ENCODE measurements at places on chromosomes 16 and 17.
A peak's percentile ranks its signal among the peaks of the same experiment; 100 is the strongest.

GRCh38 chr17:1628856-1629503 lies 346 bp upstream of the SLC43A2 start:
- peak; percentile 99 for DNase-seq

- DNase-seq, result peak; percentile 23
These were observed 596 bp downstream of the MSL1 start for GRCh38 chr17:40122136-40122998.

DNA sequence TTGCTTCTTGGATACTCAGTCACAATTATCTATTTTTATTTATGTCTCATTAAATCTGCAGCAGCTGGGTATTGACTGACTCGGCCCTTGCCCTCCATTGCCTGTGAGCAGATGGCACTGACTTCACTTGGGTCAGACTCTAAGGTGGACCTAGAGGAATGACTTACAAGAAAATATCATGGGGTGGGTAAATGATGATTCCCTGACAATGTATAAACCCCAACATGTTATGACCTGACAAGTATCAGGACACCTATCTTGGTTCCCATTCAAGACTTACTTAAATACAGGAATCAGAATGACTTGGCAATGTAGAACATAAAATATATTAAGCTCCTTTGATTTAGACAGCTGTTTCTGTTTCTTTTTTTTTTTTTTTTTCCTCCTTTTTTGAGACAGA lies 953.5 kb downstream of the CDH11 start:
- no peak for DNase-seq

DNA sequence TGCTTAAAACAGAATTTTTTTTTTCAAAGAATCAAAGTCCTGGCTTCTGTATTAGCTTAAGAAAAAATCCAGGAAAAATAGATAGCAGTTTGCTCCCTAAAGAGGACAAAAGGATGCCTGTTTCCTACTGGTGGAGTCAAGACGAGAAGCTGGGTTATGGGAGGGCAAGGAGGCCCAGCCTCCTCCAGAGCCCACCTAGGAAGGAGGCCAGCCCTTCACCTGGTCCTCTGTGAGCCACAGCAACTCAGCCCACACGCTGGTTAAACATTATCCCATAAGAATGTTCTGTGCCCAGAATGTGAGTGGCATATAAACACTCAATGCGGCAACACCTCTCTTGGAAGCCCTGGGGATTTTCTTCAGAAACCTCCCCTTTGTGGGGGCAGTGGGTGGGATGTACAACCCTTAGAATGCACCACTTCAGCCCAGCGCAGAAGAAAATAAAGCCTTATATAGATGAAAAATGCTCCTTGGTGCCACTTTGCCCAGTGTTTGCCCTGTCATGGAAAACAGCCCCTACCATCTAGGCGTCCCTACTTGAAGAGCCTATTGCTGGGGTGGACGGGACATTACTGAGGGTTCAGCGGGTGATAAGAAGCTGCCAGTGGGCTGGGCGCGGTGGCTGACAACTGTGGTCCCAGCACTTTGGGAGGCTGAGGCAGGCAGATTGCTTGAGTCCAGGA lies 48.0 kb downstream of the TEKT5 start:
- DNase-seq, result no peak

- peak; percentile 63 for DNase-seq
These were observed 21.9 kb downstream of the AIPL1 start for GRCh38 chr17:6413065-6413464.

DNA sequence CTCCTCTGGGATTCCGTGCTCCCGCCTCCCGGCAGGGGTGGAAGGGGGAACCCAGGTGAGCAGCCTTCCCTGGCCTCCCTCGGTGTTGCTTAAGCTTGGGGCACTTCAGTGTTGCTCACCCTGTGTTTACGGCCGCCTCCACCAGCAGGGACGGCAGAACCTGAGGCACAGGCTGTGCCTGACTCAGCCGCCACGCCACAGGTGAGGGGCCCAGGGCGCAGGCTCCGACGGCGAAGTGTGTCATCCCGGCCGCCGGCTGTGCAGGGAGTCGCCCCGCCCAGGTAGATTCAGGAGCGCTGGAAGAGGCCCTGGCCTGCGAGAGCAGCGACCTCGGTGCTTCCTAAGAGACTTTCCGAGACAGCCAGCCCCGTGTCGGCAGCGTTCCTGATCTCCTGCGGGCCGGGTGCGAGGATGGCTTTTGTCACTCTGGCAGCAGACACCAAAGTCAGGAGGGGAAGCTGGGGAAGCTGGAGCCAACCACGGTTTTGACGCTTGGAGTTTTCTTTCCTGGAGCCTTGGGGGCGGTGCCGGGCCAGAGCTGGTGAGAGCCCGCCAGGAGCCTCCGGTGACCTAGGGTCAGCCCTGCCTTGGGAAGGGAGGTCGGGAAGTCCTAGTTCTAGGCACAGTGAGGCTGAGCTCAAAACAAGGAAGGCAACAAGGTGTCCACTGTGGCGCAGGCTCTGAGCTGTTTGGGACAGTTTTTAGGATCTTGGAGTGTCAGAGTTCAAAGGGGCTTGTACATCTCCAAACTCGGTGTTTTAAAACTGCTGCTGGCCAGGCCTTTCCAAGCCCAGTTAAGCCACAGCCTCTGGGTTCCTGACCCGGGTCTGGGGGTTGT lies 2.1 kb downstream of the GSE1 start:
- no peak for DNase-seq

DNA sequence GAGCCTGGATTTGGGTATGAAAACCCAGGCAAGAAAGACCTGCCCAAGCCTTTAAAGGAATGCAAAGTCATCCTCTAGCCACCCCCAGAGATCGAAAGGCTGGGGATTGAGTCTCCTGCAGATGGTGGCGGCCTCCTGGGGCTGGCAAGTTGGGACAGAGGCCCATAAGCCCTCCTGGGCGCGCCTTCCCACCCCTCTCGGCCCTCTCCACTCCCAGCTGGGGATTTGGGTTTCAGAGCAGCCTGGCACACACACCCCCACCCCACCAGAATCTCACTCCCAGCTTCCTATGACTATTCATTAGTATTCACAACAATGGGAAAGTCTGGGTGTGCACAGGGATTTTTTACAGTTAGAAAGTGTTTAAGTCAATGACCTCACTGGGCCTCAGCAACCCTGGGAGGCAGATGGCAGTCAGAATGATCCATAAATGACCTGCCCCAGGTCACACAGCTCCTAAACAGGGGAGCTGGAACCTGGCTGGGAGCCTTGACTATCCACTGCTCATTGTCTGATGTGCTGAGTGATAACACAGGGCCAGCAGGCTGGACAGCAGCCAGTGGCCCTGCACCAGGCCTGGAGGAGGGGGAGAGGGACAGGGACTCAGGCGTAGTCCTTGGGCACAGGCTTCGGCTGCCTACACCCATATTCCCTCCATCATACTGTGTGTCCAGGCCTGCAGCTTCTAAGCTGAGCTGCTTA lies 12.1 kb downstream of the NHERF1 start:
- DNase-seq, result no peak

DNA sequence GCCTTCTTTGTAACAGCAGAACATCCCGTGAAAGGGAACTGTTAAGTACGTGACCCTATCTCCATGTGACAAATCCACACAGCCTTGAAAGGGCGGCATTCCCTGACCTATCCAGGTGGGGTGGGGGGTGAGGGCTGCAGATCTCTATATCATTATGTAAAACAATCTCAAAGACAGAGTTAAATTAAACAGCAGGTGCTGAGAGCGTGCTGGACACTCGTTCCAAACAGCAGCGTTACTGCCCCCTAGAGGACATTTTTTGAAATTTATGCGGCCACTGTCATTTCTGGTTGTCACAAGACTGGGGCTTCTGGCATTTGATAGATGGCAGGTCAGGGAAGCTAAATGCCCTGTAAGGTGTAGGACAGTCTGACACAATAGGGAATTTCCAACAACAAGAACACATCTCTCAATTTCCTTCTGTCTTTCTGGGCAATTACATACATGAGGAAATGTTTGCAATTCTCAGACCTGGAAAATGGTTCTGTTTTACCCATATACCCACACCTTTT lies 6.7 kb upstream of the SLC25A39 start:
- peak; percentile 77 for DNase-seq

DNA sequence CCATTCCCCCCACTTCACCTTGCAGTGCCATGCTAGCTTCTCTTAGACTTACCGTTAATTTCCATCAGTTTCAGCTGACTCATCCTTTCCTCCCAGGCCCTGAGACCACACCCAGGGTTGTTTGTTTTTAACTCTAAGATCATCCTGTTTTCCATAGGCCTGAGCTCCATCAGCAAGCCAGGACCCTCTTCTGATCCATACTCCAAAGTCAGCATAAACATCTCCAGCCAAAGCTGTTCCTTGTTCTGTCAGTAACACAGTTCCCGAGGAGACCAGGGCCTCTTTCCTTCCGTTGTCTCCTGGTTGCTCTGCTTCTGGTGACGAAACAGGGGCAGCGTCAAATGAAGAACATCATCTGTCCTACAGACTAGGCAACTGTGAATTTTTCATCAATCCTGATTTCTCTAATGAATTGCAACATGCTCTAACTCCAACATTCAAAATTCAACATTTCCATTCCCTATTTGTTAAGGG lies 83.8 kb upstream of the HNF1B start:
- DNase-seq, result no peak

DNA sequence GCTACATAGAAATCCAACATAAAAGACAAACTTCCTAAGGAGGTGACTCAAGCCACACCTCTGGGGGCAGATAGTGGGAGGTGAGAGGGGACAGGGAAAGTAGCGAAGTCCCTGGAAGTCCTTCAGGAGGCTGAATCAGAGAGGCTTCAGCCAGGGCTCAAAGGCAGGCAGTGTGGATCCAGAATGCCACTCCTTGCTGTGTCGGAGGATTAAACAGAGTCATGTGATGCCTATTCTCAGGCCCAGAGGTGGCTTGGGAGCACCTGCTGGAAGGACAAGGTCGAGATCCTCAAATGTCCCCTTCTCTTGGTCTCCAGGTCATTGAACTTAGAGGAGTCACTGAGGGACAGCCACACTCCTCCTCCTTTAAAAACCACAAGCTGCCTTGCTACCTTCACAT lies 391.1 kb downstream of the SOX9 start:
- no peak for DNase-seq

GRCh38 chr17:55430541-55431288 lies 9.1 kb upstream of the MMD start:
- no peak for DNase-seq

DNA sequence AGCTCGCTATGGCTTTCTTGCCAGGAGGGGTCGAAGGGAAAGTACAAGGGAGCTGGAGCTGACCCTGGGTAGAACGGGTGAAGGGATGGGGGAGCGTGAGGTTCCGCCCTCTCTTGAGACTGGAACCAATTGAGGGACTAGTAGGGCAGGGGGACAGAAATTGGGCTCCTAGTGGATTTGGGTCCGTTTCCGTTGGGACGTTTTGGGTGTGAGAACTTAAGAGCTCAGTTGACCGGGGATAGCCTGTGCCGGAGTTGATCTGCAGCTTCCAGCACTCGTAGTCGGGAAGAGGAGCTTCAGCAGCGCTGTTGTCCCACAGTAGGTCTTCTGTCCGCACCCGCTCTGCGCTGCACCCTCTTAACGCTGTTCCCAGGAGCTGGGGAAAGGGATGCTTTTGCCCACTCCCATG lies 481 bp downstream of the CNTROB start:
- peak; percentile 47 for DNase-seq

GRCh38 chr17:61426482-61427304 lies 25.5 kb upstream of the TBX4 start:
- no peak for DNase-seq

GRCh38 chr16:972316-973002 lies 1.7 kb upstream of the LMF1 start:
- no peak for DNase-seq

DNA sequence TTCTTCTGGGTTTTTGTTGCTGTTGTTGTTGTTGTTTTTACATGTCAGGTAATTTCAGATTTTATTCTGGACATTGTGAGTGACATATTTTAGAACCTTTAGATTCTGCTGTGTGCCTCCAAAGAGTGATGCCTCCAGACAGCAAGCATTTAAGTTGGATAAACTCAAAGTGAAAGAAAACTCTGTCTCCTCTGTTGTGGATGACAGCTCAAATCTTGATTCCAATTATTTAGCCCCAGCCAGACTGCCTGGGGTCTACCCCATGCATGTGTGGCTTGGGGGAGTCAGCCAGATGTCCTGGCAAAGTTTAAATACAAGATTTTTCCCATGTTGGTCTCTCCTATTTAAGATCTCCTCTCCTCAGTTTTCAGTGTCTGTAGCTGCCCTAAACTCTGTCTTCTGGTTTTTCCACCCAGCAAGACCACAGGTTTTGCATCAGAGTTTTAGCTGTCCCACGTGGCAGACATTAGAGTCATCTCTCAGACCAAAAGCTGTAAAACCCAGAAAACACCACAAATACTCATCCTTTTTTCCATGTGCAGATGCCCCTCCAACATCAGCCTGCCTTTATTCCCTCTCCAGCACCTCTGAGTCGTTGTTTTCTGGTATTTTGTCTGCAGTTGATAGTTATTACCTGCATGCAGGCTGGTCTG lies 19.4 kb upstream of the ZNF469 start:
- DNase-seq, result no peak

GRCh38 chr16:58723109-58723508 lies 11.0 kb downstream of the GOT2 start:
- no peak for DNase-seq

GRCh38 chr16:1770328-1771187 lies 785 bp downstream of the NME3 start:
- peak; percentile 82 for DNase-seq

DNA sequence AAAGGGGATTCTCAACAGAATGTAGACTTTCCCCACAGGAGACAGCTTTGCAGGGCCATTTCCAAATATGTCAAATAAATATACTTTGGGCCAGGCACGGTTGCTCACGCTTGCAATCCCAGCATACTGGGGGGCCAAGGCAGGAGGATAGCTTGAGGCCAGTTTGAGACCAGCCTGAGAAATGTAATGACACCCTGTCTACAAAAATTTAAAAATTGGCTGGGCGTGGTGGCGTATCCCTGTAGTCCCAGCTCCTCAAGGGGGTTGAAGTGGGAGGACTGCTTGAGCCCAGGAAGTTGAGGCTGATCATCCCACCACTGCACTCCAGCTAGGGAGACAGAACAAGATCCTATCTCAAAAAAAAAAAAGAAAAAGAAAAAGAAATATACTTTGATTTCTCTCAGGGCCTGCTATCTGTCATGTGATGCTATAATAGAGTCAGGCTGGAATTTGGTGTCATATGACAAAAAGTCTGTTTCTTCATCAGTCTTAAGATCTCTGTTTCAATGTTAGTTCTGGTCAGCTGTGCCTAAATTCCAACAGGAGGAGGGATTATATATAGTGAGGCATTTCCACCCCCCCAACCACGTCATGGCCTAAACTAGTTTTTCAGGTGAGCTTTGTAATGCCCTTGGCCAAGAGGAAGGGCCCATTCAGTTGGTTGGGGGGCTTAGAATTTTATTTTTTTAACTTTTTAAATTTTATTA lies 4.3 kb upstream of the ZDHHC7 start:
- no peak for DNase-seq
